ENCODE measurements at places on chromosomes 13 and 19.

GRCh38 chr13:32811297-32811800 is 204.9 kb upstream of the KL start:
- no peak for DNase-seq

- no peak for DNase-seq
Observed at GRCh38 chr13:54950546-54950945, 1921.9 kb downstream of the OLFM4 start.

GRCh38 chr13:52659340-52659739 is 6.7 kb downstream of the SUGT1 start:
- DNase-seq = no peak

GRCh38 chr13:101751488-101751887 is 299.0 kb downstream of the ITGBL1 start:
- DNase-seq = no peak

- DNase-seq = no peak
Observed at GRCh38 chr13:110942248-110942981, 27.5 kb upstream of the ANKRD10 start.

DNA sequence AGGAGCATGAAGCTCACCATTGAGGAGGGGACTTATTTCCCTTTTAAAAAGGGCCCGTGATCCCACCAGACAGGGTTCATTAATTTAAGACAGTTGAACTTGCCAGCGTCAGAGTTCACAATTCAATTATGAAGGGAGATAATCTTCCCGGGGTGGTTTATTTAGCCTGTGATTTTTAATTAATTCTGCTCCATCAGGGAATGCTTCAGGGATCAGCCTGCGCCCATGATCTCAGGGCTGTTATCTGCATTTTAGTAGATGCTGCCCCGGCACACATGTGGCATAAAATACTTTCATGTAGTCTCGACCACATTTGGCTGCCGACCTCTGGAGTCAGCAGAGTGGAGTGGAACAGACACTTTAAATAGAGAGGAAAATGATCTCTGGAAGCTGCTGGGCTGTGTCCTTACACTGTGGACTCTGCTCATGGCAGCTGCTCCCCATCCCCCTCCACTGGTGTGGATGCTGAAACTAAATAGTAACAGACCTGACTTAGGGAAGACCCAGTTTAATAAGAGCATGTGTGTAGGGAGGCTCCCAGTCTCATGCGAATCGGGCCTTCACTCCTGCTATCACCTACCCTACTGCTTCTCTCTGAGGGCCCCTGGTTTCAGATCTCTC is 256.9 kb downstream of the TEX29 start:
- DNase-seq = no peak

DNA sequence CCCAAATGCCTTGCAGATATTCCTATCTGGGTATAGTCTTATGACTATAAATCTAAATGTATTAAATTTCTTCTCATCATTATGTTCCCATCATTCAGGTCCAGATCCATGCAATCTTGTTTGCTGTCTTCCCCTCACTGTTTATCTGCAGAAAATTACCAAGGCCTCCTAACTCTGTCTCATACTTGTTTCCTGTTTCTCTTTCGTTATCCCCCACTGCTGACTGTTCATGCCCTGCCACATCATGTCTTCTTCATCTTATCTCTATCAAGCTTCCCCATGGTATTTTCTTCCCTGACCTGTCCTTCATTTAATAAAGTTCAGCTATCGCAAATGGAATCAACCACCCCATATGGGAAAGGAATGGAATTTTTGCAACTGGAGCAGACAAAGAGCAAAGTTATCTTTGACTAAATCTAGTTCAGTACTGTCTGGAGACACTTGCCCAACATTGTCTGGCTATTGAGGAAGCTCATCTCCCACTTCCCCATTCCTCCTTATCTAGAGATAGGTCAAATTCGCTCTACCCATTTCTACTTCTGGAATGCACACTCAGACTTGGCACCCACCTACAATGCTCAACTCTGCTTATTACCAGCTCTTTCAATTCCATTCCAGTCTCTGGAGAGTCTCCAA is 1358.1 kb downstream of the EFNB2 start:
- DNase-seq = no peak

- peak; percentile 55 for DNase-seq
Observed at GRCh38 chr13:113451951-113452421, 1.3 kb downstream of the ADPRHL1 start.

DNA sequence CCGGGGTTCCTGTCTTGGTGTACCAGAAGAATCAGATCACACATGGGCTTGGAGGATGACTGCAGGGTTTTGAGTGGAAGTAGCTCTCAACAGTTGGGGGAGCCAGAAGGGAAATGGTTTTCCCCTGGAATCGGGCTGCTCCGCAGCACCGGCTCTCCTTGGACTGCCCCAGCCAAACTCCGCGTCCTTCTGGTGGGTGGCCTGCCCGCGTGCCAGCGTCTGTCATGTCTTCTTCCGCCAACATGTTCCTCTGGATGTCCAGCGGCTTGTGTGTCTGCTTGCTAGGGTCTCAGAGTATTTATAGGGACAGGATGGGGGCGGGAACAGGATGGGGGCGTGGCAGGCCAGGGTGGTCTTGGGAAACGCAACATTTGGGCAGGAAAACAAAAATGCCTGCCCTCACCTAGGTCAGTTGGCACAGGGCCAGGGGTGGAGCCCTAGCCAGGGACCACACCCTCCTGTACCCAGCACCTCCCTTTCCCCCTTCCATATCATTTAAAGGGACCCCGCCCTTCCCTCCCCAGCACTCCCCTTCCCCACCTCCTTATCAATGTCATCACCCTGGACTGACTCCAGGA is 1.3 kb upstream of the ZNF30 start:
- peak; percentile 63 for DNase-seq

DNA sequence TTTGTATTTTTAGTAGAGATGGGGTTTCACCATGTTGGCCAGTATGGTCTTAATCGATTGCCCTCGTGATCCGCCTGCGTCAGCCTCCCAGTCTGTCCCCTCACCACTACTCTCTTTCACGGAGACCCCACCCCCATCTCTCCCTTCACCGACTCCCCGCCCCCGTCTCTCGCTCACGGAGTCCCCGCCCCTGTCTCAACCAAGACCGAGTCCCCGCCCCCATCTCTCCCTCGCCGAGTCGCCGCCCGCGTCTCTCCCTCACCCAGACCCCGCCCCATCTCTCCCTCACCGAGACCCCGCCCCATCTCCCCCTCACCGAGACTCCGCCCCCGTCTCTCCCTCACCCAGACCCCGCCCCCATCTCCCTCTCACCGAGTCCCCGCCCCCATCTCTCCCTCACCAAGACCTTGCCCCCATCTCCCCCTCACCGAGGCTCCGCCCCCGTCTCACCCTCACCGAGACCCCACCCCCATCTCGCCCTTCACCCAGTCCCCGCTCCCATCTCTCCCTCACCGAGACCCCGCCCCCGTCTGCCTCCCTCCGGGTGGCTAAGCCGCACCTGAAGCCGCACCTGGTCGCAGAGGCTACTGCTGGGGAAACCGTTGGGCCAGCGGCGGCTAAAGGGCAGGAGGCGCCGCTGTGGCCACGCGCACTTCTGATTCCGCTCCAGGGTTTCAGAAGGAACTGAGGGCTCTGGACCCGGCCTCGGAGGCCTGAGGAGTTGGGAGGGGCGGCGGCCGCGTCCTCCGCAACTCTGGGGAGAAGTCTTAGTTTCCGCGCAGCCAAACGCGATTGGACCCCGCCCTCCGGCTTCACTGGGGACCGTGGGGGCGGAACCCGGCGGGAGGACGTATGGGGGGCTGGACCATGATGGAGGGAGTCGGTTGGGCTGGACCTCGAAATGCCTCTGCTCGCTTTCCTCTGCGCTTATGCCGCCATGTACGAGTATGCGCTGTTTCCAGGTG is 17.1 kb upstream of the ZNF846 start:
- DNase-seq = peak; percentile 99

- DNase-seq = no peak
Observed at GRCh38 chr13:20206065-20206697, 13.4 kb upstream of the GJB2 start.

Measured in upper lobe of right lung (tissue), 1 donor.